Left lung (tissue), 14 donors: ENCODE measurements at places on chromosomes 12 and 14. TPM values are rescaled to one million over a fixed set of nuclear protein-coding genes. Genes with fewer than 3 reads are reported as not detected.

DNA sequence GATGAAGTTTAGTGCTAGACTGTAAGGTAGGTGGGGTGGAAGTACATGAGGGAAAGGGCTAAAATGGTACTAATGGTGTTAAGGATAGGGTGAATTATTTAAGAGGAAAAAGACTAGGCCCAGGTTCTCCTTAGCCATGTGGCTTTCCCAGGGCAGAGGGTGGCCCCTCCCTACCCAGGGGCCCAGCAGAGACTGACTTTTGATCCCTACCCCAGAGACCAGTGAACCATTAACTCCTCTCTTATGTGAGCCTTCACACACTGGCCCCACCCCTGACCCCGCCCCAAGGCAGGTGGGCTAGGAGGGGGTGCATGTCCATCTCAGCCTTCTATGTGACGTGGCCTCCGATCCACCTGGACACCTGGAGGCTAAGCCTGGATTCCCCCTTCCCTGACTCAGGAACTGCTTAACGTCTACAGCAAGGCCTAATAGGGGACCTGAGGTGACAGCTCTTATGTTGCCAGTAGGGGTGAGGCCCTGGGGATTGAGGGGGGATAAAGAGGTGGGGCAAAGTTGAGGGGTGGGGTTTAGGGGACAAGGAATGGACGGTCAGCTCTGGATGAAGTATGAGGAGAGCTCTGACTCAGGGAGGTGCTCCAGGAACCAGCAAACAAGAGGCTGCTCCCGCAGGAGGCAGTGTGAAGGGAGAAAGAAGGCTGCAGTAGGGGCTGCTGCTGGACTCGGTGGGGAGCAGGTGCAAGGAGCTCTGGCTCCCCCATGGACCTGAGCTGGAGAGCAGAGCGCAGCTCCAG lies 757 bp downstream of the SLC39A5 start:
- no peak for DNase-seq

- DNase-seq = peak; percentile 79
Observed at GRCh38 chr12:20368114-20368650, at the start of gene PDE3A. Gene PDE3A (plus strand): TSS chr12:20368537. CDS start chr12:20369285, 748 bp downstream.

Gene BRAP
- 15.2 TPM for total RNA-seq

DNA sequence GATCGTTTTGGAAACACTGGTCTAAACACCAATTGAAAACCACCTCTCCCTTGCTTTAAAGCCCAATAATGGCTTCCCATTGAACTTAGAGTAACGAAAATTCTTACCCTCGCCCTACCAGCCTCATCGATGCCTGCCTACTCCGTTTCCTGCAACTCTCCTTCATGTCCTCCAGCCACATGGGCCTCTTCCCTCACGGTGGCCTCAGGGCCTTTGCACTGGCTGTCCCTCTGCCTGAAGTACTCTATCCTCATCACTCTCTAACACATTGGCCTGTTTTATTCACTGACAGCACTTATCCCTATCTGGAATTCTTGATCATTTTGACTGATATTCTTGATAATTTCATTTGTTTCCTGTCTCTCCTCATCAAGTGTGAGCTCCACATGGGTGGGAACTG lies 46.8 kb downstream of the MOK start:
- no peak for DNase-seq

Gene SPIC
- not detected for total RNA-seq

DNA sequence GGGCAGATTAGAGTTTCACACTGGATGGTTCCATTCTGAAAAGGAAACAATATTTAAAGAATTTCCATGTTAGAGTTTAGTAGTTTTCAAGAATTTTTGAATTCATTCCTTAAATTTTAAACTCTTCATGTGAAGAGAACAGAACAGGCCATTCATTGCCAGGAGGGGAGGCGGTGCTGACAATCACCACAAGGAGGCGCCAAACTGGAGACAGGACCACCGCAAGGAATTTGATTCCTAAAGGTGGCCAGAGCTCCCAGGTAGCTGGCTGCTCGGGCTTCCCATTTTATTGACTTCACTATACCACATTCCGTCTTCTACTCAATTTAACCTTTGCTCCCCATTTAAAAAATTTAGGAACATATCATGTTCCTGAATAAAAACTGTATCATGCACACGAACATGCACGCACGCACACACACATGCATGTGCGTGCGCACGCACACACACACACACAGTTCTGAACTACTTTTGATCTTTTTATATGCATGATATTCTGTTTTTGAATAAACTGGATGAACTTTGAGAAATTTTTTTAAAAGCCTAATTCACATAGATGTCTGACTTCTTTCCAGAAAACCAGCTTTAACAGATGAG lies 101.2 kb downstream of the NELL2 start:
- DNase-seq = no peak
